ENCODE measurements at places on chromosomes 5 and 9.
A peak's percentile ranks its signal among the peaks of the same experiment; 100 is the strongest.

DNA sequence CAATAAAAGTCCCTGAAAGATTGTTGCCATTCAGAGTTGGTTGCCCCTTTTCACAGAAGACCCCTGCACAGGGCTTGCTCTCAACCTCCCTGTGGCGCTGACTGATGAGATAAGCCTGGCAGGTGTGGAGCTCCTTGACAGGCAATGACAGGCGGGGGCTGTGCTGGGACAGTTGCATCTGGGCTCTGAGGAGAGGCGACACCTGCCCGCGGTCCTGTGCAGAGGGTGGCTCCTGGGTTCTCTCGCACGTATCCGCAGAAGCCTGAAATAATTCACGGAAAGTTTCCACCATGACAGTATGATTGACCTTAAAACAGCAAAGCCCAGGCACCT lies 19.8 kb upstream of the EXOC3 start:
- no peak for DNase-seq

DNA sequence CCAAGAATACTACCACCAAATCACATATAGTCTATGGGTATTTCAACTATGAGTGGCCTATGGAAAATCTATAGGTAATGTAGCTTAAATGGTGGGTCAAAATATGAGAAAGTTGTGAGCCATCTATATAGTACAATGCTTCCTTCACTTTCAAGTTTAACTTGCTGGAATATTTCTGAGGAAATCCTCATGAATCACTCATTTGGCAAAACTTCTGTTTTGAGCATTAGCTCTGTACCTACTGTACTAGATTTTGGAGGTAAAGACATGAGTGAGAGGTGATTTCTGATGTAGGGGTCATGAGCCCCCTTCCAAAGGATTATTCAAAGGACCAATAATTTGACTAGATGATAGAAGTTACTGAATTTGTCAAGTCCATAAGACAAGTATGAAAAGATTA lies 80.6 kb upstream of the DAB2 start:
- no peak for DNase-seq

GRCh38 chr5:165457859-165458481 lies 1952.6 kb downstream of the MAT2B start:
- DNase-seq: peak; percentile 23

GRCh38 chr9:69158471-69158870 lies 15.6 kb upstream of the TJP2 start:
- DNase-seq: no peak

DNA sequence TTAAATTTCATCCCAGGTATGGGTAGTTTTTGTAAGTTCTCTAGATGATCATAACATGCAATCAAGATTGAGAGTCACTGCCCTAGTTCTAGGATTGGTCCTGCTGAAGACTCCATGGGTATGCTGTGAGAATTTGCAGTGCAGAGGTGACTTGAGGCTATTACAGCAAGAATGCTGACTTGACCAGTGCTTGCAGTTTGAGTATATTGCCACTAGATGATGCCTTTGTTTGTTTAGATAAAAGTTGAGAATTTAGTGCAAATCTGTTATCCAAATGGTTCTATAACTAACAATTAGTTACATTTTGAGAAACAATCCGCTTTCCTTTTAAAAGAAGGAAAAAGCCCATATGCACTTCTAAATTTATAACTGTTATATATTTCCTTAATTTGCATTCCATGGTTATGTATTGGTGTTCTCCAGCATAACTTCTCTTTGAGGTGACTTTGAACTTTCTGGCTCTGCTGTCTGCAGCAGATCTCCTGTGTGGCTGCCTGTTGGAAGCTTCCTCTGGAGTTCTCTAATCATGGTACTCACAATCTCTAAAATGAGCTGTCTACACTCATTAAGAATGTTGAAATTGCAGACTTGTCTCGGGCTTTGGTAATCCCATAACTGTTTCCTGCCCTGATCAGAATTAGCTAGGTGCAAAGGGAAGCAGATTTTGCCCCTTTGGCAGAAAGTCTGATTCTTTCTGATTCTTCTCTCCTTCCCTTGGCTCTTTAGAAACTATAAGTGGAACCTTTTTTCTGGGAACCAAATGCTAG lies 24.9 kb downstream of the MELK start:
- peak; percentile 38 for DNase-seq

DNA sequence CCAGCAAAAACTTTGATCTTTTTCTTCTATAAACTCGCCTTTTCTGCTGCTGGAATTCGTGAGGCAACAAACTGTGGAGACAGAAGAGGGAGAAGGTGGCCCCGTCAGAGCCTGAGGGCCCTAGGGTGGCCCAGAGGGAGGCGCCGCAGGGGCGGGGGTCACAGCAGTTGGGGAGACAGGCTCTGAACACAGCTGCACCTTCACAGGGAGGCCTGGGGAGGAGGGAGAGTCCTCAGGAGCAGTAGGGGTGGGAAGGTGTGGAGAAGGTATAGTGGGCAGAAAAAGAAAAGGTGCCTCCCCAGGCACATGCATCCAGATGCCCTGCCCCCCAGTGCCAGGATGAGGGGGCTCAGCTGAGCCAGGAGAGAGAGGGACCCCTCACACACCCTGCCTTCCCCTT lies 15.1 kb downstream of the PHF19 start:
- DNase-seq: no peak

GRCh38 chr5:9094582-9094981 lies 451.3 kb downstream of the SEMA5A start:
- no peak for DNase-seq

DNA sequence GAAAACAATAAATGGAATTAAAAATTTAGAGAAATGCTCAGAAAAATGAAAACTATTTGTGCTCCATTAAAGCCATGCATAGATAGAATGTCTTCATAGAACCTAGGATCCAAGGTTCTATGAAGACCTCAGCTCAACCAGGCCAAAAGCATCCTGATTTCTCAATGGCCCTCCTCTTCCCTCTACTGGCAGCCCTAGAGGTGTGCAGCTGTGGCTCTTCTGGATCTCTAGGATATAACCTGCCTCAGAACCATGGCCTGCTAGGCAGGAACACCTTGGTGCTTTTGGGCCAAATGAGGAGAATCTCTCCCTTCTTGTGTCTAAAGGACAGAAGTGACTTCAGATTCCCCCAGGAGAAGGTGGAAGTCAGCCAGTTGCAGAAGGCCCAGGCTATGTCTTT lies 15.1 kb downstream of the IFNA1 start:
- DNase-seq: peak; percentile 22

DNA sequence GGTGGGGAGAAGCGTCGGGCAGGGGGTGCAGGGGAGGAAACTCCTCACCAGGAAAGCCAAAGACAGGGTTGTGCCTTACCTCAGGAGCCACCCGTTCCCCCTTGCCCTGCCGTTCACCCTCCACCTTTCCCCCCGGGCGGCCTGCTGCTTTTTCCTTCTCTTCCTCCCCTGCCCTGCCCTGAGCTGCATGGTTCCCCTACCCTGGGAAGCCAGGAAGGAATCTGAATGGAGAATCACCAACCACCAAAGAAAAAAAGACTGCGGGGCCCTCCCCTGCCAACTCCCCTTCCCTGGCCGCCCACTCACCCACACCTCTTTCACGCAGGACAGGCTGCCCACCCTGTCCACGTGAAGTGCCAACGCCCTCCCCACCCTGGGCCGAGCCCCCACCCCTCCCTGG lies 820 bp upstream of the NFX1 start:
- no peak for DNase-seq

DNA sequence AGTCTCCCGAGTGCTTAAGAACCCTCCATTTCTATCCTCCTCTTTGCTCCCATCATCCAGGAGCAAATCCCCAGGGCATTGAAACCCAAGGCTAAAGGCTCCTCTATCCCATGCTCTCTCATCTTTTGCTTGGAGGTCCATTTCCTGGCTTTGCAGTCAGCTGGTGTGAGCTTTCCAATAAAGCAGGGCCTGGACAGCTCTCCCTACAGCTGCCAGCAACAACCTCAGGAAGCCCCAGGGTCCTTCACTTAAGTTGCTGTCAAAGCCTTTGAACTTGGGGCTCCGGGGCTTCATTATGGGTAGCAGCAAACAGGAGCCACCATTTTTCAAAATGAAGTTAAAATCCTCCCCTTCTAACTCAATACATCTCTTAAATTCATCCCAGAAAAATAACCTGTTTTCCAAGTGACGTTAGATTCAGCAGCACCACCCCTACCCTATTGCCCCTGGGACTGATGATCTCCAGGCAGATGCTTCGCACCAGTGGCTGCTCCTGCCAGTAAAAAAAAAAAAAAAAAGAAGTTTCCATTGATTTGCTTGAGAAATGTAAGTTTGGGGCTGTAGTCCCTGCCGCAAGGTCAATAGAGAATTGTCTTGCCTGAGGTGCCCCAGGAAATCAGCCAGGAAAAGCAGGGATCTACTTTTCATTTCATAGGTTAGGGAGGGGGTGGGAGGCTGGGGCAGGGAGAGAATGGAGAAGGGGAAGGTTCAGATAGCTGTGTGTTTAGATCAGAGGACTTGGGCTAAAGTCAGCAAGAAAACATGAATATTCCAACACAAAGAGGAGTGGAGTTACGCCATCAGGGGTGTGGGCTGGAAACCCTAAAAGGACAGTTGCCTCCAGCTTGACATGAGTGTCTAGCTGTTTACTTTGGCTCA lies 83.8 kb upstream of the IL6ST start:
- DNase-seq: no peak

DNA sequence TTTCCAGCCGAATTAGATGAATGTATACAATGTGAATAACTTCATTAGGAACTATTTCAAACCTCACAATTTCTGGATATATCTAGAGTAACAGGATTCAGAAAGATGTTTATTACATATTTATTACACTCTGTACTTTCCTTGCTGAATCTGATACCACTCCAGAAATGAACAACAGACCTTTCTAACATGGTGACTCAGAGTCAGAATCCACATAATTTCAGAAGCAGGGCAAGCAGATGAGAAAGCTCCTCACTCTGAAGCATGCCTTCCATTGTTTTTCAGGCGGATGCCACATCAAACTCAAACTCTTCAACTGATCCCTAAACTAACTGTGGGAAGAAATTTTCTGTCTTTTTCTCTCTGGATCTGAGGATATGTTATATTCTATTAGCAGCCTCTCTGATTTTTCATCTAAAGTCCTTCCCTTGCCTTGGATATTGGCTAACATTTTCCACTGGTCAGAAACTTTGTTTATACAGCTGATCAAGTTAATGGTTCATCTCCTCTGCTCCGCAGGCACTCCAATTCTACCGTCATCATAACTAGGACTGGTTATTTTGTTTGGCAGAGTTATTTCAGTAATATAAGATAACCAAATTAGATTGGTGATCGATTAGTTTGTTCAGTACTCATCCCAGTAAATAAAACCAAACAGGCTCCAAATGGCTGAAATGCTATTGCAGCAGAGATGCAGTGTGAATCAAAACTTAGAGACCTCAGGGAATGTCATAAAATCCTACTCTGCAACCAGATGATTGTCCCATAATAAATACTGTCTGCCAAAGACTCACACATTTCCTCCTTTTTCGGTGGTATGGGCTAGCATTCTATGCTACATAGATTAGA lies 556.0 kb downstream of the EBF1 start:
- DNase-seq: no peak

- no peak for DNase-seq
These were observed 81.0 kb downstream of the WWC1 start for GRCh38 chr5:168372356-168372946.

DNA sequence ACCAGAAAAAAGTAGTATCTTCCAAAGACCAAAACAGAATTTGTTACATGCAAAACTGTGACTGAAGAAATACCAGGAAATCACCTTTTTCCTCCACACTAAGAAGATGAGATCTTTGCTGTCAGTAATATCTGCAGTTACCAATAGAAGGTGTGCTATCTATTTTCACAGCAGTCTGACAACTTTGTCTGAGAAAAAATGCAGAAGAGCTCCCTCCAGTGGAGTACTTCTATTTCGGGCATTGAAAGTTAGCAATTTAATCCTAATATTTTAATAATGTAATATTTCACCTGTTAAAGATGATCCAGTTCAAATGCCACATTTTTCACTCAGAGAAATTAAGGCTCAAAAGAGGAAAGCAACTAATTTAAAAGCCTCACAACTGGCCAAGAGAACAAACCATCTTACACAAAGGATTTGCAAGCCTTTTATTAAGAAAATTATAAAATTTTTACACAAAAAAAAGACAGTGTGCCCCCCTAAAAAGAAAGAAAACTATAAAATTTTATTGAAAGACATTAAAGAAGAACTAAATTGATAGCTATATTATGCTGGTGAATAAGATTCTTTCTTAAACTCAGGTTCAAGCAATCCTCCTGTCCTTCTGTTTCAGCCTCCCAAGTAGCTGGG lies 50.6 kb downstream of the DEPDC1B start:
- DNase-seq: peak; percentile 59

DNA sequence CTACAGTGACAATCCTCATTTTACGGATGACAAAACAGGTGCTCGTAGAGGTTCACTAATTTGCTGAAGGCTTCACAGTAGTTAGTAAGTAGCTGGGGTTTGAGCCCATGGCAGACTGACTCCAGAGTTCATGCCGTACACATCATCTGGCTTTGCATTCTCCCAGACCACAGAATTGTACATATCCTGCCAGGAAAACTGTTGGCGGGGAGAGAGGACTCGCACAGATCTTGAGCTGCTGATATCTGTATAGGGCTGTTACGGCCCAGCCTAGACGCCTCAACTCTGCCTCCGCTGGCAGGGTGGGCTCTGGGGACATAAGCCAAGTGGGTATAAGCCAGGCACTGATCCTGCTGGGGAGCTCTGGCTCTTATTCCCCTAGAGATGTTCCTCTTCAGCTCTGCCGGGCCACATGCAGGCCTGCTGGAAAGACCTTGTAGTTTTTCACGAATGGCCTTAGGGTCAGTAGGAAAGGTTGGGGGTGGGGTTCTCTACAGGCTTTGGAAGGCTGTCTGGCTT lies 16.3 kb downstream of the LARP1 start:
- DNase-seq: no peak

- DNase-seq: no peak
These were observed 314.5 kb downstream of the SPATA31D1 start for GRCh38 chr9:82302968-82303655.

- DNase-seq: peak; percentile 19
These were observed 62.3 kb upstream of the CDK5RAP2 start for GRCh38 chr9:120642129-120642770.

- DNase-seq: peak; percentile 64
These were observed 100.3 kb upstream of the PANK3 start for GRCh38 chr5:168679515-168679920.

All from NCI-H460 (cell line).